Uterus (tissue), 4 donors: ENCODE measurements at places on chromosomes 4 and X. TPM values are rescaled to one million over a fixed set of nuclear protein-coding genes. Genes with fewer than 3 reads are reported as not detected.

The F9 gene
- not detected for total RNA-seq

The NR3C2 gene
- total RNA-seq, result 14.6 TPM

The TRO gene
- 80.7 TPM for total RNA-seq

The ATP1B4 gene
- total RNA-seq, result not detected

The RS1 gene
- not detected for total RNA-seq

The WDR44 gene
- total RNA-seq, result 19.3 TPM

The CFI gene
- total RNA-seq, result 52.5 TPM
